Activated T-cell treated with anti-CD3 and anti-CD28 coated beads, Interleukin-2, amount 50 U/mL, for 72 hours (primary cell): ENCODE measurements at places on chromosomes 1 and 21.

DNA sequence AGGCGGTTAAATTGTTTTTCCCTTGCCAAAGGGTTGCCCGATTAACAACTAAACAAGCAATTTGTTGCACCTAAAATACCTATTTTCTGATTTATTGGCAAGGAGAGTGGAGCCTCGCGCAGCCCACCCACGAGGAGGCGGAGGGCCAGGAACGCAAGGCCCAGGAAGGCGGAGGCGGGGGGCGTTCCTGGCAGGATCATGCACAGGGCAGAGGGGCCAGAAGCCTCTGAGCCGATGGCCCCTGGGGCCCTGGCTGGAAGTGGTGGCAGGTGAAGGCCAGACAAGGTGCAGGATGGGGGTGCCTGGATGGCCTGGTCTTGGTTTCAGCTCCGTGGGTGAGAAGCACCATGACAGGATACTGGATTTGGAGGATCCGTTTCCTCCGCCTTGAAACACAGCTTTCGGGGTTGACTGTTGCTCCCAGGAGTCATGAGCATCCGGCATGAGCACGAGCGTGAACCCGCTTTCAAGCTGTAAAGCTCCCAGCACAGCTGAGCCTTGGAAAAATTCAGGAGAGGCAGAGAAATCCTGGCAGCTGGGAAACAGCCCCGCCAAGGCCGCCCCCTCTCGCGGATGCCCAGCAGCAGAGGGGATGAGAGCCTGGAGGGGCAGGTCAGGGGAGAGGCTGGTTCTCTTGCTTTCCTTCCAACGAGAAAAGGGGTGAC is 35.0 kb downstream of the AJAP1 start:
- no peak for DNase-seq

GRCh38 chr1:242081446-242081845 is 82.5 kb upstream of the MAP1LC3C start:
- DNase-seq, result no peak

DNA sequence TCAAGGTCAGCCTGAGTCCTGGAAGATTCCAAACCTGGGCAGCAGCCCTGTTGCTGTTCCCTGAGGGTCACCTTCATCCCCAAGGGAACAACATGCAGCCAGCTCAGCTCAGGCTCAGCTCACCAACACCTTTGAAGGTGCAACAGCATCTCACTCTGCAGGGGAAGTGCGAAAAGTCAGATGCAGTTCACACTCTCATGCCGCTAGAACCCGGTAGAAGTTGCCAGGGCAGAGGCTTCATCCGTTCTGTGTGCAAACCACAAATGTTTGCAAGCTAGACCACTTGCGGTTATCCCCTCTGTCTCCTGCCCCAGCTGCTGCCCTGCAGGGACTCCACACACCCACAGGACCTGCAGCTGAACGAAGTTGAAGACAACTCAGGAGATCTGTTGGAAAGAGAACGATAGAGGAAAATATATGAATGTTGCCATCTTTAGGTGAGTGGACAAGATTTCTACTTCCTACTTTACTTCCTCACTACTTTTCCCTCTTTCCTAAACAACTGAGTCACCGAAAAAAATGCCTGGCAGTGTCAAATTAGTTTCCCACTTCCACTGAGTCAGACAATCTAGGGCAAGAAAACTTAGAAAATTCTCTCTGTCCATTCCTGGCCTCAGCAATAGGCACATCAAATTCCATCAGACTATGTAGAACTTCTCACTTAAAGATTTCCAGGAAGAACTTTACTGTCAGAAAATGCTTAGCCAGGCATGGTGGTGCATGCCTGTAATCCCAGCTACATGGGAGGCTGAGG is 1.8 kb upstream of the FCRL6 start:
- peak; percentile 19 for DNase-seq

DNA sequence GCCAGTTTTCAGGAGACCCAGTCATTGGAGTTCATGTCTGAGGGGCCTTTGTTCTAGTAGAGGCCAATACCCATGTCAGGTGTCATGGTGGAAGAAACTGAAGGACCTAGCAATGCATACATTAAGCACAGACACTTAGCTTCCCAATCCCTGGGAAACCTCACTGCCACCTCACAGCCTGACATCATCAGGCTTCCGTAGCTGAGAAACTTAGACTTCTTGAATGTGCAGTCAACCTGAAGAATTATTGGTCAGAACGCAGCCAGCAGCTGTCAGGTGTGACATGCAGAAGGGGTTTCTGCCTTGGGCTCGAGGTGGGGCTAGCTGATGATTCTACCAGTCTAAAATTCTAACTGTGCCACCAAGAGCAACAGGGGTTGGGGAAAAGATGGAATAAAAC is 1.9 kb upstream of the ITPKB start:
- no peak for DNase-seq

GRCh38 chr21:33286076-33286475 is 19.9 kb downstream of the IL10RB start:
- DNase-seq, result no peak

GRCh38 chr21:45335761-45336534 is 48.3 kb upstream of the POFUT2 start:
- DNase-seq, result no peak

DNA sequence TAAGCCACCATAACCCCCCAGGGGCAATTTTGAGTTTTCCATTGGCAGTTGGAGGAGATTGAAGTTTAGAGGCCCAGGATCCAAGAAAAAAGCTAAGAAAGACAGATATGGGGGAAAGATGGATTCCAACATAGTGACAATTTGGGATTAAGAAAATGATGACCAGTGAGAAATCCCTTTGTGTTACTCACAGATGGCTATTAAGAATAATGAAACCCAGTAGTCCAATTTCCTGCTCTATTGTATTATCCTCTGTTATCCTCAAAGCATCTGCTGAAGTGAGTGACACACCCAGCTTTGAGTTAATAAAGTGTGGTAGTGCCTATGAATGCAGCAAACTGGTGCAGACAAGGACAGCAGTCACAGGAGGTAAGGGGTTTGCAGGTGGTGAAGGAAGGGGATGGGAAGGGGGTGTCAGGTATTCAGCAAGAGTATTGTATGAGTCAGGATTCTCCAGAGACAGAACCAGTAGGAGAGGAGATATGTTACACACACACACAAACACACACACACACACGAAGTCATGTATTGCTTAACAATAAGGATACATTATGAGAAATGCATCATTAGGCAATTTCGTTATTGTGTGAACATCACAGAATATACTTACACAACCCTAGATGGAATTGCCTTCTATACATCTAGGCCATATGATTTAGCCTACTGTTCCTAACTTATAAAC is 112.4 kb upstream of the VANGL1 start:
- no peak for DNase-seq

- DNase-seq, result no peak
Measured at GRCh38 chr1:47575855-47576757, 138.3 kb downstream of the FOXD2 start.

DNA sequence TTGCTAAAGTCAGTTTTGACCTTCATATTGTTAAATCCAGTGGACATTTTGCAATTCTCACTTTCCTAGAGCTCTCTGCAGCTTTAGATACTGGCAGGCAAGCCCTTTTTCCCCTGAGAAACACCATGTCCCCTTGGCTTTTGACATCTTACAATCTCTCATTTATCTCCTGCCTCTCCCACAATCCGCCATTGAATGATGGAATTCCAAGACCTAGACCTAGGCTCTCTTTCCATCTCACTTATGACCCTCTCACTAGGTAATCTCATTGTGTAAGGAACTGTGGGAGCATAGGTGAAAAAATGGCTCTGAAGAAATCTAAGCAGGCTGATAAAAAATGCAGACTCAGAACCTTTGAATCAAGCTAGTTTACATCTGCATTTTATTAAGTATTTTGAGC is 2.0 kb downstream of the KYAT3 start:
- DNase-seq, result no peak

- DNase-seq, result no peak
Measured at GRCh38 chr1:22520871-22521270, 42.4 kb upstream of the EPHA8 start.

- DNase-seq, result no peak
Measured at GRCh38 chr1:156213644-156213966, 798 bp downstream of the PMF1 start.

GRCh38 chr1:77336729-77337128 is 54.9 kb downstream of the AK5 start:
- DNase-seq, result no peak

- no peak for DNase-seq
Measured at GRCh38 chr21:38165466-38166172, 91.2 kb upstream of the KCNJ15 start.
